ENCODE measurements at places on chromosomes 11 and 22. TPM values are rescaled to one million over a fixed set of nuclear protein-coding genes. Genes with fewer than 3 reads are reported as not detected.
A peak's percentile ranks its signal among the peaks of the same experiment; 100 is the strongest.

DNA sequence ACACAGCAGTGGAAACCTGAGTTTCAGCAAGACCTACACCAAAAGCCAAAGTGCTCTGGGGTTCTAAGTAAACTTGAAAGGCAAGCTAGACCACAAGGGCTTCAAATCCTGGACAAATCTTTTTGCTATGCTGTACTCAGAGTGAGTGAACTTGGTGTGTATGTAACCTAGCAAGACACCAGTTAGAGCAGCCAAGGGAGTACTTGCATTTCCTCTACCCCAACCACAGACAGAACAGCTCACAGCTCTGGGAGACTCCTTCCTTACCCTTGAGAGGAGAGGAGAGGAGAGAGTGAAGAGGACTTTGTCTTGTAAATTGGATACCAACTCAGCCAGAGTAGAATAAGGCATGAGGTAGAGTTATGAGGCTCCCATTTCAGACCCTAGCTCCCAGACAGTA is 71.4 kb downstream of the CTSC start:
- no peak overlapping the region for H3K4me3 ChIP-seq
- H3K36me3 ChIP-seq, result no peaks in the 10 kb centered on the region
- no peaks in the 10 kb centered on the region for H3K4me1 ChIP-seq
- DNase-seq, result no peak
- H3K27ac ChIP-seq, result no peak overlapping the region
- H3K27me3 ChIP-seq, result no peaks in the 10 kb centered on the region

TAF10 gene
- total RNA-seq, result 113 TPM

ZNF143 gene
- 18.5 TPM for total RNA-seq

- no peaks in the 10 kb centered on the region for H3K4me1 ChIP-seq
- H3K4me3 ChIP-seq, result no peak overlapping the region
- H3K27ac ChIP-seq, result no peak overlapping the region
- H3K36me3 ChIP-seq, result peaks cover 33% of the 10 kb centered on the region
These were observed 12.5 kb upstream of the C22orf39 start for GRCh38 chr22:19460036-19460435.

TRIM44 gene
- 39.2 TPM for total RNA-seq

GRCh38 chr22:23107487-23108248 is 34.1 kb downstream of the RSPH14 start:
- H3K27me3 ChIP-seq, result no peaks in the 10 kb centered on the region
- no peaks in the 10 kb centered on the region for H3K4me1 ChIP-seq
- H3K36me3 ChIP-seq, result no peaks in the 10 kb centered on the region
- no peak overlapping the region for H3K27ac ChIP-seq
- no peak for DNase-seq

DNA sequence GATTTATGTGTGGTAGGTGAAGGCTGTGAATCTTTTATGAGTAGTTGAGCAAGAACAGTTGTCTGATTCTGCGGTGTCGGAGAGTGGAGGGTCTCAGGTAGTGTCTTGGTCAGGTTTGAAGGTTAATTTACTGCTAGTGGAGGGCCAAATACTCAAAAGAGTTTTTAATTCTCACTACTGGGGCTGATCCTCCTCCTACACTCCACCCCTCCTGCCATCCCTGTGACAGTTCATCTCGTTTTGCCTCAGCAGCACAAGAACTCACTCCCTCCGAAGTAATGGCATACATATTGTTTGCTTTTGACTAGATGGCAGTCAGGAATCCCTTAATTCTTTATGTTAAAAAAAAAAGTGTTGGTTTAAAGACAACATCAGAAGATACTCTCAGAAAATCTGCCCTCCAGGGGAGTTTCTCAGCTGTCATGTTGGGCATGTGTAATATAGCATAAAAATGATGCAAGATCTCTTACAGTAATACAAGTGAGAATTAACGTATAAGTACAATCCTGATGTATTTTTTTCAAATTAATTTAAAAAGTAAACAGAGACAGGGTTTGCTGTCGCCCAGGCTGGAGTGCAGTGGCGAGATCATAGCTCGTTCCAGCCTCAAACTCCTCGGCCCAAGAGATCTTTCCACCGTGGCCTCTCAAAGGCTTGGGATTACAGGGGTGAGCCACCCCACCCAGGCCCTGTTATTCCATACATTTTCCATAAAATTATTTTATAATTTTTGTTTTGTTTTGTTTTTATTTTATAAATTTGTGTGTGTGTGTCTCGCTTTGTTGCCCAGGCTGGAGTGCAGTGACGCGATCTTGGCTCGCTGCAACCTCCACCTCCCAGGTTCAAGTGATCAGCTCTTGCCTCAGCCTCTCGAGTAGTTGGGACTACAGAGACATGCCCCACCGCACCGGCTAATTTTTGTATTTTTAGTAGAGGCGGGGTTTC is 1.3 kb downstream of the FAR1 start:
- H3K27ac ChIP-seq, result peak overlapping the region; percentile 86
- no peak for DNase-seq
- H3K4me3 ChIP-seq, result peak overlapping the region; percentile 81
- peaks cover 6% of the 10 kb centered on the region for H3K4me1 ChIP-seq

Measured in thyroid gland (tissue), 4 donors.